Ovary (tissue), 10 donors: ENCODE measurements at places on chromosomes 2 and 18. TPM values are rescaled to one million over a fixed set of nuclear protein-coding genes. Genes with fewer than 3 reads are reported as not detected.

The MC5R gene
- total RNA-seq, result not detected

The POTEF gene
- total RNA-seq, result not detected

The GEN1 gene
- total RNA-seq, result 2.3 TPM

The TFPI gene
- 48.8 TPM for total RNA-seq

The COQ10B gene
- 19.9 TPM for total RNA-seq

The AQP4 gene
- total RNA-seq, result 22.0 TPM

The LCT gene
- not detected for total RNA-seq

DNA sequence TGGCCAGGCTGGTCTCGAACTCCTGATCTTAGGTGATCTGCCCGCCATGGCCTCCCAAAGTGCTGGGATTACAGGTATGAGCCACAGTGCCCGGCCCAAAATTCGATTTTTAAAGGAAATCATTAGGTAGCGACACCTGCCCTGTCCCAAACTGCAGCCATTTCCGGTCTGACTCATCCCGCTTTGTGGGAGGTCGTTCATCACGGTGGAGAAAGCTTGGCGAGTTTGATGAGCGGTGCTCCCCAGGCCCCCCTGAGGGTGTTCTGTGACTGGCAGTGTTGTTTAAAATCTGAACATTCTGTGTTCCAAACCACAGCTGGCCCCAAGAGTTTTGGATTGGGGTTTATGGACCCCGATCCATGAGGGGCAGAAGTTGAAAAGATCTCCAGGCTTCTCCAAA is 53.0 kb upstream of the GLI2 start:
- no peak for DNase-seq

GRCh38 chr2:191811807-191812602 is 34.9 kb downstream of the CAVIN2 start:
- DNase-seq, result peak; percentile 75

DNA sequence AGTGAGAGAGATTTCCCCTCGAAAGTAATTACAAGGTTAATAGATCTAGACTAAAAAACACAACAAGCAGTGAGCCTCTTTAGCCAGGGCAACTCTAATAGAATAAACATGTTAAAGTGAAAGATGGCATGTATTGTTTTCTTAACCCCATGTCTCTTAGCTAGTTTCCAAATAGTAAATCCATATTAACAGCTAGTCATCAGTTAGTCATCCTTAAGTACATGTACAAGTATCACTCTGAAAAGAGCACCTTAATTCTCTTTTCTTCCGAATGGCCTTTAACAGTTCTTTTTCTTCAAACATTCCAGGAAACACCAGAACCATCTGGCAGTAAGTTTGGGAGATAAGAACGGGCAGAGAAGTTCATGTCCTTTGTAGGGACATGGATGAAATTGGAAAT is 1480.0 kb downstream of the LRP1B start:
- DNase-seq, result no peak

- no peak for DNase-seq
Observed at GRCh38 chr18:49565101-49565500, 3.2 kb downstream of the LIPG start.

DNA sequence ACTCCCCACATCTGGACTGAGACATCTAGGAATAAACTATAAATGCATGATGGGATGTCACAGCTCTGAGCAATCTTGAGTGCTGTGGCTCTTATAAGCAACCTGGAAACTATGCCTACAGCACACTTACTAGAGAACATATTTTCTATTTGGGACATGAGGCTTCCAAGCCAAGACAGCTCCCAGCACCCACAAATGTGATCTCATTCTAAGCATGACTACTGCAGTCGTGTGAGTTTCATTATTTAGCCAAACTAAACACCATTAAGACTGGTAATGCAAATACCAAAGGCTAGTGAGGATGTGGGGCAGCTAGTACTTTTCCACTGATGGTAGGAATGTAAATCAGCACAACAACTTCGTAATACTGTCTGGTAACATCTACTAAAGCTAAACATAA is 72.5 kb downstream of the RTTN start:
- DNase-seq, result no peak

DNA sequence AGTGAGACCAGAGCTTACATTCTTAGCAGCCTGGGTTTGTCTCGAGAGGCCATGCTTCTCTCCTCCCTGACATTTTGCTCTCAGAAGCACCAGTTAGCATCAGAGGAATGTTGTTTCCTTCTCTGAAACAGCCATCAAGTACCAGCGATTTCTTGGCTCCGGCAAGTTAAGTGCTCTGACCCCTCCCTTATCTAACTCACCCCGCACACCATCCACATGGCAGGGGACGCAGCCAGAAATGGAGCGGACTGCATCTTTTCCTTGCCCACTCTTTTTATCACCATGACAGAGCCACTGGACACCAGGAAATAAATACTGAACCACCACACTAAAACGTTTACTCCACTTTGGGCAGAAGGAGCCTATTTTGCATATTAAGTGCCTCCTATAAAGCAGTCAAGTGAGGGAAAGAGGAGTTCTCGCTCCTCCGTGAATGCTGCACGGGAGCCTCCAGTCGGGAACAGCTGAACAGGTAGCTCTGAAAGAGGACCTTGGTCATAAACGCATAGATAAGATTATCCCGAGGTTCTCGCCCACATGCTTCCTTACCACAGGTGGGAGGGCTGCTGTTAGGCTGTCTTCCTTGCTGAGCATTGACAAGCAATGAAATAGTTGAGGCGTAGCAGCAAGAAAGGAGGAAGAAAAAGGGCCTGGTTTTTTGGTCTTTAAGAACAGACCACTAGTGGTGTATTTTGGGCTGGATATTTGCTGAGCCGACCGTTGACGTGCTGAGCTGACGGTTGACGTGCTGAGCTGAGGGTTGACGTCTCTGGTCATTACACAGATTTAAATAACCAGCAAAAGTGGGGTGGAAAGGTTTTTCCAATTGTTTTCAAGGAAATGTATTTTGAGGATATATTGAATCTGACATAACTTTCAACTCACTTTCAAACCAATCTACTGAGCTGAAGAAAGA is 71.4 kb upstream of the ITGB6 start:
- DNase-seq, result peak; percentile 28

- DNase-seq, result no peak
Observed at GRCh38 chr18:33444709-33445108, 4.2 kb upstream of the CCDC178 start.

GRCh38 chr2:241741016-241741415 is 6.6 kb downstream of the D2HGDH start:
- DNase-seq, result no peak

DNA sequence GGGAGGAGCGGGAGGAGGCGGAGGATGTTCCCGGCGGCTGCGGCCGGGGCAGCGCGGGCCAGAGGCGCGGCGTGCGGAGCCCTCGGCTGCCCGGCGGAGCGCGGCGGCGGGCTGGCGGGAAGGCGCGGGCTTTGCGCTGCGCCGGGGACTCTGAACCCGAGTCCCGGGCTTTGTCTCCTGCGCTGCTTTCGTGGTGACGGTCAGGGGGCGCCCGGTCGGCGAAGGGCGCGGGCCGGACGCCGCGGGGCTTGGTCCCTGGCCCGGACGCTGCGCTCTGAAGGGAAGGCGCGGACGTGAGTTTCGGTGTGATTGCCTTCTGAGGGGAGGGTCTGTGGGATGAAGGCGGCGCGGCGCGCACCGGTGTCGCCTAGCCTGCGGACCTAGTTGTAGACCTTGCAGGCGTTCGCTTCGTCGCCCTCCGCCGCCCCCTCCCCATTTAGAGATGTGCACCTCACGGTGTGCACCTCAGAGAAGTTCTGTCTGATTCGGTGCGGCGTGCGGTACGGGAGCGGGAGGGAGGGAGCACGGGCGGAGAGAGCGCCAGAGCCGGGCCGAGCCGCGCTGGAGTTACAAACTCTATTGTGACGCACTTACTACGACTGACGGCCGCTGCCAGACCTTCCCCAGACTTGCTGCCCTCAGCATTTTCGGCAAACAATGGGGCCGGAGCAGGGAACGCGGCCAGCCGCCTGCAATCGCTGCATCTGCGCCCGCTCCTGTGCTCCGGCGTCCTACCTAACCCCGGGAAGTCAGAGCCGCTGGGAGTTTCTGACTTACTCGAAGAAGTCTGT is 2.1 kb downstream of the BCL2L11 start:
- DNase-seq, result peak; percentile 87

- no peak for DNase-seq
Observed at GRCh38 chr2:186588940-186589611, 780 bp upstream of the ITGAV start.

DNA sequence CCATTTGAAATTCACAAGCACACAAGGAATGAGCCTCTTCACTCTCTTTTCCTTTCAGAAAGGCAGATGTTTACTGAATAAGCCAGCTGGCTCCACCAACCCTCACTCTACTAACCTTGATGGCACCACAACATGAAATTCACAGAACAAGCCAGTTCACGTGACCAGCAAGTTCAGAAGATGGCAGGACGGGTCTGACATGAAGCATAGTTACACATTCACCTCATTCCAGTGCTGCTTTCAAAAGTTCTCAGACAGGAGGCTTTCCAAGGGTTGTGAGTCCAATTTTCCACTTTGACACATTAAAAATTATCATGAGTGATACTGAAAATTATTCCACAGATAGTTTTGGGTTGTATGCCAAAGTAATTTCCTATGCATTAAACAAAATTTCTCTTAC is 74.2 kb upstream of the MBOAT2 start:
- DNase-seq, result no peak
